ENCODE measurements at places on chromosomes 3 and 15.

- no peak for DNase-seq
Observed at GRCh38 chr15:38208779-38209178, 43.9 kb upstream of the SPRED1 start.

DNA sequence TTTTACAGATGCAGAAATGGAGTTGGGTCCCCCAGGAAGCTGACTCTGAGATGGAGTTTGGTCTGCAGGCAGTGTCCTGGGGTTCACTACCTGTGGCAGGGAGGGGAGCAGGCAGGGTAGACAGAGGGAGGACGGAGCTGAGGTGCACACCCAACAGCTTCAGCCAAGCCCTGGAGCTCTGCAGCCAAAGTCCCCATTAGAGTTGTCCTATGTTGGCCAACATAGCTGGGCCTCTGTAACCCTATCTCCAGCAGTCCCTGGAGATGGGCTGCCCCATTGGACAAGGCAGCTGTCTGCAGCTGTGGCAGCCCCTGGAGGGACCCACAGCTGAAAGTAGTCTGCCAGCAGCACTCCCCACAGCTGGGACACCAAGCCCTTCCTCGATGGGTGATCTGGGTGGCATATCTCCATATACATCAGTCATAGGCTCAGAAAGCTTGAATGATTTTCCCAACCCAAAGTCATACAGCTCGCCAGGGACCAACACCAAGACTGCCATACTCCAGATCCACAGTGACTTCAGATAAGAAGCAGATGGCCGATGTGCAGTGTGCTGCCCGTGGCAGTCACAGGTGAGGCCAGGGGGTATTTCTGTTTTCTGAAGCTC lies 31.9 kb downstream of the STARD5 start:
- DNase-seq: no peak

- DNase-seq: no peak
Observed at GRCh38 chr3:65534805-65535204, 503.9 kb downstream of the MAGI1 start.

GRCh38 chr3:118946449-118946848 lies 88.2 kb downstream of the IGSF11 start:
- no peak for DNase-seq

DNA sequence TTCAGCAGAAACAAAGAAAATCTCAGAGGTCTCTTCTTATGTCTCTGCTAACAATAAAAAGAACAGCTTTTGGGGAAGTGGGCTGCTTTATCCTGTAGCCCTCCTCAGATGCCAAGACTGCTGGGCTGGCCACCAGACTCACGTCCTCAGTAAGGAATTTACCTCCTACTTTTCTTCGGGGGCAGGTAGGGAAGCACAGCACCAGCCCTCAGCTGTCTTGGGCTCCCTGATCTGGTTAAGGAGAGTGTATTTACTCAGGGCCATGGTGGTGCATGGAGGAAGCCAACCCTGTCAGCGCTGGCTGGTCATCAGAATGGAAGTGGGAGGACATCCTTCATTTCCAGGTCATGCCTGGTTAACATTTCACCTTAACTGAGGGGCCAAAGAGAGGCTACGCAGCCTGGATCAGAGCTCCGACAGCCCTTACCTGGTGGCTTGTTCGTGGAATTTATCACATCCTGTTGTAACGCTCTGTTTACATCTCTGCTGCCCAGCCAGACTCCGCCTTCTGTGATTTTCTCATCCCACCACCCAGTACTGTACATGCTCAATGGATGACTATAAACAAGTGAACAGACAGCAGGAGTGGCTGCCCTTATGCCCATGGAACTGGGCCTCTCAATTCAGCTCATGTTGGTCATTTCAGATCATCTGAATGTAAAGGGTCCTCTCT lies 108.3 kb downstream of the IGF2BP2 start:
- no peak for DNase-seq

DNA sequence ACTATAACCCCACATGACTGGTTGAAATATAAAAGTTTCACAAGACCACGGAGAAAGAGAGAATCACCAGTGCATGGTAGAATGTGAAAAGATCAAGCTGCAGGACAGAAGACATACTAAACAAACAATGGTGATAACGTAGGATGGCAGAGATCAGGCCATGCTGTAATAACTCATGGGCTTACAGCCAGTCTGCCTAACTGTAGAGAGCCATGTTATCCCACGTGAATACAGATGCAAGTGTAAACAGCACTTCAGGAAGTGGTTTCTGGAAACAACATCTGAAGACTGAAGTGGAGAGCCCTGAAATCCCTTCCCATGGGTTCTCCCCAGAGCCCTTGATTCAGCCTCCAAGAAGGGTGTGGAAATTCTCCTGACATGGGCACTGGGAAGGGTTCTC lies 103.2 kb upstream of the SLCO2A1 start:
- DNase-seq: no peak

GRCh38 chr3:99659951-99660350 lies 21.6 kb downstream of the COL8A1 start:
- no peak for DNase-seq

DNA sequence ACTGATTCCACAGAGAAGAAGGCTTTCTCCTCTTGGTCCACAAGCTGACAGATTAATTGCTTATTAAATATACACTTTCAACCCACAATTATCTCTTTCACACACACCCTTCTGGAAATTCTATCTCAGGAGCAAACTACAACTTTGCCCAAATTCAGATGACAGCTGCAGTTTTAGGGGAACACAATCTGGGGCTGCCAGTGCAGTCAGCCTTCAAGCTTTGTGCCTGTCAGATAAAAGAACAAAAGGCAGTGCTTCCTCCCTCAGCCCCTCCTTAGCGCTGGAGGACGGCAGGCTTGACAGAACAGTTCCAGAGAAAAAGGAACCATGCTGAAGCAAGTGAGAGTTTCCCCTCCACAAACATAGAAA lies 99.6 kb downstream of the TMCC1 start:
- DNase-seq: no peak

- no peak for DNase-seq
Observed at GRCh38 chr3:70042641-70043040, 43.1 kb downstream of the SAMMSON start.

DNA sequence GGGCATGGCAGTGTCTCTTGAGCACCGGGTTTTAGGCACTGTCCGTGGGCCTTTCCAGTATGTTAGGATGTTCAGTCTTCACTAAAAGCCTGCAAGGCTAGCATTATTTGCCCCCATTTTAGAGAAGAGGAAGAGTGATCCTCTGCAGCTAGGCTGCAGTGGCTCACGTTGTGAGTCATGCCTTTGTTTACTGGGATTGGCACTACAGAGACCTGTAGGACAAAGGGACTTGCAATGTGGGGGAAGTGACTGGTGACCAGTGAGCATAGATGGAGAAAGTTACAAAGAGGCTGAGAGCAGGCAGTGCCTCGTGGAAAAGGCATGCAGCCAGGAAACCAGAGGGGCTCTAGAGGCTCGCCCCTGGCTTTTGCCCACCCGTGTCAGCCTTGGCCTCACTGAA lies 26.8 kb upstream of the CPNE9 start:
- DNase-seq: no peak

DNA sequence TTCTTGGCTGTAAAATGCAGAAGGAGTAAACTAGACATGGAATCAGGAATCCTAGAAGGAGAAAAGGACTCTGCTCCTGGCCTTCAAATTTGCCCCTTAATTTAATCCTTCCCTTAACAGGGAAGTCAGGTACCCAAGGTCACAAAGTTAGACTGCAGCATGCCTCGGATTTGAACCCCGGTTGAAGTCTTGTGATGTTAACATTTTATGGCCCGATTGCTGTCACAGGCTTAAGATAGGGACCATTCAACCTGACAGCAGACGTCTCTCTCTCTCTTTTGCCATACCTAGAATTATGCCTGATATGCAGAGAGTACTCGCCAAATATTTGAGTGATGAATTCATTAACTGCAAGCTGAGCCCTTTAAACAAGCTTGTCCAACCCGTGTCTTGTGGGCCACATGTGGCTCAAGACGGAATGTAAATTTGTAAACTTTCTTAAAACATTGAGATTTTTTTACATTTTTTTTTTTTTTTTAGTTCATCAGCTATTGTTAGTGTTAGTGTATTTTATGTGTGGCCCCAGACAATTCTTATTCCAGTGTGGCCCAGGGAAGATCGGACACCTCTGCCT lies 217.2 kb downstream of the THSD4 start:
- DNase-seq: no peak

DNA sequence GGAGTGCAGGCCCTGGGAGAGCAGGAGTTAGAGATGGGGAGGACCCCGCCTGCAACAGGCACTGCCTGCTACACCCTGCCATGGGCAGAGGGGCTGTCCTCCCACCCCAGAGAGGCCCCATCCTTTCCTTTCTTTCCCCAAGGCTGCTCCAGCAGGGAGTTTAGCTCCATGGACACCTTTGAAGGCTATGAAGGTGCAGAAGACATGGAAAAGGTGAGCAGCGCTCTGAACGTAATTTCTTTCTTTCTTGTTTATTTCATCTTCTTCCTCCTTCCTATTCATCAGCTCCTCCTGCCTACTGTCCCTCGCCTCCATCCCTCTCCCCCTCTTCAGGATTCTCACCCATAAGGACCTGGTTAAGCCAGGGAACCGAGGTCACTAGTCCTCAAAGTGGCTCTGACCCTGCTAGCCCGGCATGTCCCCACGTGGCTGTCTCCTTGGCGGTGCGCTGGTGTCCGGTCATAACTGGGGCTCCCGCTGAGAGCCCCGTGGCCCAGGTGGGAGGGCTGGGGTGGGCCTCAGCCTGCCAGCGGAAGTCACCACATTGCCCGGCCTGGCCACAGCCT lies 16.0 kb upstream of the ADIPOQ start:
- DNase-seq: no peak

- DNase-seq: no peak
Observed at GRCh38 chr3:196341137-196341536, 2.9 kb upstream of the TM4SF19 start.

GRCh38 chr3:140809316-140809715 lies 131.5 kb downstream of the TRIM42 start:
- DNase-seq: no peak

- DNase-seq: no peak
Observed at GRCh38 chr3:49333091-49333490, 6.8 kb downstream of the USP4 start.

DNA sequence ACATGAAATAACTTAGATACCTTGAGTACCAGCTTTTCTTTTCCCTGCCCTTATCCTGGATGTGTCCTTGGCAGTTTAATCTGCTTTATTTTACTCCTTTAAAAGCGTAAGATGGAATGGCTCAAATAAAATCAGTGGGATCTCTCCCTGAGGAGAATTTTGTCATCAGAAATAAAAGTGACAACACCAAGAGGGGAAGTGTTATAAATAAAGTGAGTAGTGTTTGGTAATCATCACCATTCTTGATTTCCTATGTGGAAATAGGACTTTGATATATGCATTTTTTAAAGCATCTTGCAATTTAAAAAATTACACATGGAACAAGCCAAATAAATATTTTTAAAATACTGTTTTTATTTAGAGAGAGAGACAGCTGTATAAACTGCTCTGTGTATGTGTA lies 76.5 kb downstream of the MBNL1 start:
- no peak for DNase-seq

GRCh38 chr15:45377609-45378148 lies 665 bp downstream of the GATM start:
- DNase-seq: no peak

GRCh38 chr3:124315215-124316033 lies 323.5 kb upstream of the ROPN1 start:
- no peak for DNase-seq

DNA sequence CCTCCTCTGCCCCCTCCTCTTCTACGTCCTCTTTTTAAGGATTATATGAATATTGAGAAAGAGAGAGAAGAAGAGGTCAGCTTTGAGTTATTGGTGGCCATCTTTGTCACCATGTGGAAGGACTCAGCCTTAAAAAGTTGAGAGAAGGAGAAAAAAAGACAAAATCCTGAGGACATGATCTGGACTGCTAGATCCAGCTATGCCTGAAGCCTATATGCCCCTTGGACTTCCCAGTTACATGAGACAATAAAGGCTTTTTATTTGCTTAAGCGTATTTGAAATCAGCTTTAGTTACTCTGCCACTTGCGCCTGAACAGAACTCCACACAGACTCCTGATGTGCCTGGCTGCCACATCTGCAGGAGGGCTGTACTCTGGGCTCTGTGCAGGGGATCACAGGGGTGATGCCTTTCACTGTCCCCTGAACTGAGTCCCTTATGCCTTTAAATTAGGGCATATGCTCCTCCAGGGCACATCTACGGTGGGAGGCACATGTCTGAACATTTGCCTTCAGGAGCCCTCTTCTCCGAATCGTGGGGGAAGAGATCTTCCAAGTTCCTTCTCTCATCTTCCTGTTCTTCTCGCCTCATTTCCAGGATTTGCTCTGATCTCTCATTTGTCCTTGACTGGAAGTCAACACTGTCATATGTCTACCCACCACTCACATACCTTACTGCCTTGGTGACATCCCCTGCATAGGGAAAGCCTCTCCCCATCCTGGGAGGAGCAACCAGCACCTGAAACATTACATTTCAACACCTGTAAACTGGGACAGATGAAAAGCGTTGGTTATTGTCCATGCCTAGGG lies 14.0 kb upstream of the PLA2G4E start:
- no peak for DNase-seq

GRCh38 chr3:45950686-45951600 lies 7.7 kb downstream of the CXCR6 start:
- DNase-seq: no peak

DNA sequence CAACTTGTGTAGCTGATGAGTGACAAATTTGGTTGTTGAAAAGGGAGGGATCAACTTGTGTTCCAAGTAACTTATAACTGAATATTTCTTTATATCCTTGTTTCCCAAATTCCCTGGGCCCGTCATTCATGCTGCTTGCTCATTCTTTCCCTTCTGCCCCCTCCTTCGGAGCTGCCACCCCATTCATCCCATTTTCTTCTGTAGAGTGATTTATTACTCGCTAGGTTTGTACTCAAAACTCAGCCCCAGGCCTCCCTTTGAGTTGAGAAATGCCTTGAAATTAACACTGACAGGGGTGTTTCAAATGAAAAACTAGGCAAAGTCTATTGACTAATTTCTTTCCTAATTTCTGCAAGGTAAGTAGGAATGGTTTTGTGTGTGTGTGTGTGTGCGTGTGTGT lies 277.4 kb upstream of the SLCO3A1 start:
- DNase-seq: no peak

DNA sequence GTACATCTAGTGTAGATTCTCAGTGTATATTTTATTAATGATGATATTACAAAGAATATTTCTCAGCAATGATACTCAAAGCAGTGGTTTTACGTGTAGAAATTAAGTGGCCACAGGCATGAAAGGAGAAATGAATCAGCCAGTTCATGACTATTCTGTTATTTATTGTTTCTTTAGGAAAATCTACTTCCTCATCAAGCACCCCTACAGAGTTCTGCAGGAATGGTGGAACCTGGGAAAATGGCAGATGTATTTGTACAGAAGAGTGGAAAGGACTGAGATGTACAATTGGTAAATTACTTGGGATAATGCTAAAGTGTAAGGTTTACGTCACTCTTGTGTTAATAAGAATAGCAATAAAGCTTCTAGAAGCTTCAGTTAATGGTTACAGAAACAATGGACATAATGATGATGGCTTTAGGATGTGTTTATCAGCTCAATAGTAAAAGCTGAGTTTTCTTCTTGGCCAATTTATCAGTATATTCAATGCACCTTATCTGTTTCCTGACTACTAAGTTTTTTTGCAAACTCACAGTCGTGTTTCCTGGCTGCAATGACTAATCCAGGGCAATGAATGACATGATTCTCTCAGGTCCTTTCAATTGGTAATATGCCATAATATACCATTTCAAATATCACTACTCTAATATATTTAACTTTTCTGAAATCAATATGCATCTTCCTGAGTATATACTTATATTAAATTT lies 20.2 kb downstream of the ADGRG7 start:
- DNase-seq: no peak
